ENCODE measurements at places on chromosomes 6 and 20. TPM values are rescaled to one million over a fixed set of nuclear protein-coding genes. Genes with fewer than 3 reads are reported as not detected.

The TREML2 gene
- 12.1 TPM for total RNA-seq

GRCh38 chr6:63530991-63531390 lies 41.3 kb upstream of the LOC128125822 start:
- DNase-seq, result no peak

DNA sequence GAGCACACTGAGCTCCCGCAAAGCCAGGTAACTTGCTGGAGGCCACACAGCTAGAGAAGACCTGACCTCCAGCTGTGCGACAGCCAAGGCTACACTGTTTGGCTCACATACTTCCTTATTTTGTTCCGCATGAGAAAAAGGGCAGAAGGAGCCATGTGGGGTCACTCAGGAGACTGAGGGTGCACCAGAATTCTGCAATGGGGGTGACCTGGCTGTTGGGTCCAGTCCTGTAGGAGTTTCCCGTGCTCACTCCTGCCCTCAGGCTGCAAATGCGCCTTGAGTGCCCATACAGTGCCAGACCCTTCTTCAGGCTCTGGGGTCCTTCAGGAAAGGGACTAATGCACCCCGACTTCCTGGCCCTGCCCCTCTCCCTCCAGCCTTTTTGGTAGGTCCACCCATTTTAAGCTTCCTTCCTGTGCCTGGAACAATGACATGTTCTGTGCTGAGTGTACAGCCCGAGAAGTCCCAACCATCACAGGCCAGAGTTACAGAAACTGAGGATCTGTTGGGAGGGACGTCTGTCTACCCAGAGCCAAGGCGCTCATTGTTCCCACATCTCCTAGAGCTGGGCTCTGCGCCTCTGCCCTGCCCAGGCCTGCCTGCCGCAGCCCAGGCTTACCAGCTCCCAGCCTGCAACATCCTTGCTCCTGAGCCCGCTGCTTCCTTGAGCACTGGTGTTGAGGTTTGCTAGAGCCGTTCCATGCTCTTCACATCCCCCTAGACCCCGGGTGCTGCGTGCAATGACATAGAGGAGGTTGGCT lies 33.5 kb upstream of the CD93 start:
- DNase-seq, result peak; percentile 43

DNA sequence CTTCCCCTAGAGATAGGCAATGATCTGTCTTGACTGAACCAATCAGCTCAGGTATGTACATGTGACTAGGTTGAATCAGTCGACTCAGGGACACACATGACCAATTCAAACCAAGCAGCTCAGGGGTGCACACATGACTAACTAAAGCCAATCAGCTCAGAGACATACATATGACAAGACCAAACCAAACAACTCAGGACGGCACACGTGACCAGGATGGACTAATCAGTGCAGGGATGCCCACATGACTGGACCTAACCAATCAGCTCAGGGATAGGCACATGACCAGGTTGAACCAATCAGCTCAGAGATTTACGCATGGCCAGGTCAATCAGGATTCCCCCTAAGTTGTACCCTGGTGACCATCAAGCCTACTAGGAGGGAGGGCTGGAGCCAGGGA lies 310.3 kb downstream of the CDH26 start:
- DNase-seq, result no peak

The KHDRBS2 gene
- 4.9 TPM for total RNA-seq

DNA sequence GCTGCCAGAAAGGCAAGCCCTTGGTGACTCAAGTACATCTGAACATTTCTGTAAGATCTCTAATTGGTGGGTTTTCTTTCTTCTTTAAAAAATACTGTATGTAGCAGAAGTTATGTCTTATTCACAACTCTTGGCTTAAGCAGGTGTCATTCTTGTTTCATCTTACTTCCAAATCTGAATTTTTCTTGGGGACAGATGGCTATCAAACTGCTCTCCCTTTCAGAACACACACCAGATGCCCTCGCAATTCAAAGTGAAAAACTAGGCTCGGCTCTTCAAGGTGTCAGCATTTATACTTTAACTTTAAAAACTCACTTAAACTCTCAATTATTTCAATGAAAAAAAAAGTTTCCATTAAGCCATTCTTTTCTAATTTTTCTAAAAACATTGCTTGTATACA lies 49.7 kb downstream of the PAK5 start:
- no peak for DNase-seq

- no peak for DNase-seq
Observed at GRCh38 chr20:49283176-49283702, 5.4 kb upstream of the ZNFX1 start.

DNA sequence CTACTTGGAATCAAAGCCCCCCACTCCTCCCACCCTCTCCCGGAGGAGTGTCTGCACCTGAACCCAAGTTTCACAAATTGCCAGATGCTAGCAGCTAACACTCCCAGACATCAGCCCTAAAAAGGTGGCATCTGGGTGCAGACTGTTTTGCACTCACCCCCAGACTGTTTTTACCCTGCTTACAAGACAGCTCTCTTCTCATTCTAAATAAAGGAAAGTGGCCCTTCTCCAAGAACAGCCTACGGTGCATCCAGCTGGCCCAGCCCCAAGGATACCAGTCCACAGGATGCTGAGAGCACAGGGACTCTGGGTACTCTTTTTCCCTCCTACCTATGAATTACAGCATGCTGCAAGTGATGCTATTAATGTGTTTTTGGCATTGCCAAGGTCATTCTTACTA lies 842.0 kb upstream of the FLRT3 start:
- no peak for DNase-seq

- no peak for DNase-seq
Observed at GRCh38 chr20:2260250-2260649, 35.6 kb upstream of the TGM3 start.

- no peak for DNase-seq
Observed at GRCh38 chr6:126811321-126811720, 307.1 kb upstream of the RSPO3 start.

The ERVFRD-1 gene
- not detected for total RNA-seq

- DNase-seq, result peak; percentile 94
Observed at GRCh38 chr6:27867051-27867944, 44.9 kb downstream of the OR2B2 start.

The ANKRD66 gene
- not detected for total RNA-seq

DNA sequence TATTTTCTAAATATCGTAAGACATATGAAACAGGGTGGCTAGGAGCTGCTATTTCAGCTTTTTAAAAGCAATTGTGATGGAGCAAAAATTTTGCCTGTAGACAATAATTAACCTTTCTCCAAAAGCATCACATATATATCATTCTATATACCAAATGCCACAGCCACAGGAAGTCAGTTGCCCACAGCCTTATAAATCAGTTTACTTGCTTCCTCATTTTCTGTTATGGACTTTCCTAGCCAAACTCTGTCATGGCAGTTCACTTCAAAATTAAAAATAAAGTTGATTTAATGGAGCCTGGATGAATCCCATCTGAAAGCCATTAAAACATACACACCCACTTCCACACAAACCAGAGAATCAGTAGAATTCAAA lies 93.4 kb upstream of the NHSL1 start:
- no peak for DNase-seq

The HLA-DRB5 gene
- total RNA-seq, result 392 TPM

GRCh38 chr20:3188823-3189413 lies 15.6 kb downstream of the DDRGK1 start:
- DNase-seq, result peak; percentile 19

DNA sequence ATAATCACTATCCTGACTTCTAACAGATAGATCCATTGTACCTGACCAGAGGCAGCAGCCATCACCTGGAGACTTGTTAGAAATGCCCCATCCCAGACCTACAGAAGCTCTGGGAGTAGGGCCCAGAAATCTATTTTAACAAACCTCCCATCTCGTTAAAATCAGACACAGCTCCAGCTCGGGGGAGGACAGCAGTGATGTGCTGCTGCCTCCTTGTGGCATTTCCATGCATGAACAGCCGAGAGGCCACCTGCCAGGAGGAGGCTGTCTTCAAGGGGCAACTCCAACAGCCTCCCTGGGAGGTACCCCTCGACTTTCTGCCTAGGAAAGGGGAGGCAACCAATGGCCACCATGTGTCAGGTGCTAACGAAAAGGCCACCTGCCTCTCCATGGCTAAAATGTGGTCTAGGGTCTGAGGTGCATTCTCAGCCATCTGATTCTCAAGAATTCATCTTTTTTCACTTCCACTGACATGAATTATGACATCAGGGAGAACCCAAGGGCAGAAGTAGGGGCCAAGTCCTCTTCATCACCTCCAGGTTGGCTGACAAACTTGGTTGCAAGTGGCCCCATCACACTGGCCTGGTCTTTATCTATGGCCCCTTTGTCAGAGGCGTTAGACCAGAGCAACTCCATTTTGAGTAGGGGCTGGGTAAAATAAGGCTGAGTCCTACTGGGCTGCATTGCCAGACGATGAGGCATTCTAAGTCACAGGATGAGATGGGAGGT lies 12.2 kb upstream of the KCNK15 start:
- DNase-seq, result no peak

The LTB gene
- total RNA-seq, result 83.0 TPM

GRCh38 chr6:31702405-31702818 lies 712 bp downstream of the ABHD16A start:
- DNase-seq, result no peak

- no peak for DNase-seq
Observed at GRCh38 chr6:37802810-37803209, 16.7 kb upstream of the ZFAND3 start.

GRCh38 chr20:51132279-51132678 lies 109.4 kb upstream of the KCNG1 start:
- no peak for DNase-seq

GRCh38 chr20:31823360-31824124 lies 4.4 kb downstream of the MYLK2 start:
- DNase-seq, result no peak

The SLC17A1 gene
- not detected for total RNA-seq

DNA sequence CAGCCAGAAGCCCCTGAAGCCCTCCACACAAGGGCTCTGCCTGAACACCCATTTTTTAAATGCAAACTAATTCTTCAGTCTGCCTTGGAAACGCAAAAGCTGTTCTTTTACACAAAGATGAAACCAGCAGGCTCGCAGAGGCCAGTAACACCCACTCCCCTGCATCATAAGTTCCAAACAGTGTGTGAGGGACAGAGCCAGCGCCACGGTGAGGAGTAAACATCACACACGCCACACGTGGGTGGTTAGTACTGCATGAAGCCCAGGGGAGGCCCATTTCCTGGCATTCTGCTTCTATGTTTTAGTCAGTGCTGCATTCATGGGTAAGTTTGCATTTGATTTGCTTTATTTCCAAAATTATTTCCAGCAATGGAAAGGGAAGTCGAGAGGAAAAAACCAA lies 217.7 kb upstream of the RIN2 start:
- DNase-seq, result no peak

DNA sequence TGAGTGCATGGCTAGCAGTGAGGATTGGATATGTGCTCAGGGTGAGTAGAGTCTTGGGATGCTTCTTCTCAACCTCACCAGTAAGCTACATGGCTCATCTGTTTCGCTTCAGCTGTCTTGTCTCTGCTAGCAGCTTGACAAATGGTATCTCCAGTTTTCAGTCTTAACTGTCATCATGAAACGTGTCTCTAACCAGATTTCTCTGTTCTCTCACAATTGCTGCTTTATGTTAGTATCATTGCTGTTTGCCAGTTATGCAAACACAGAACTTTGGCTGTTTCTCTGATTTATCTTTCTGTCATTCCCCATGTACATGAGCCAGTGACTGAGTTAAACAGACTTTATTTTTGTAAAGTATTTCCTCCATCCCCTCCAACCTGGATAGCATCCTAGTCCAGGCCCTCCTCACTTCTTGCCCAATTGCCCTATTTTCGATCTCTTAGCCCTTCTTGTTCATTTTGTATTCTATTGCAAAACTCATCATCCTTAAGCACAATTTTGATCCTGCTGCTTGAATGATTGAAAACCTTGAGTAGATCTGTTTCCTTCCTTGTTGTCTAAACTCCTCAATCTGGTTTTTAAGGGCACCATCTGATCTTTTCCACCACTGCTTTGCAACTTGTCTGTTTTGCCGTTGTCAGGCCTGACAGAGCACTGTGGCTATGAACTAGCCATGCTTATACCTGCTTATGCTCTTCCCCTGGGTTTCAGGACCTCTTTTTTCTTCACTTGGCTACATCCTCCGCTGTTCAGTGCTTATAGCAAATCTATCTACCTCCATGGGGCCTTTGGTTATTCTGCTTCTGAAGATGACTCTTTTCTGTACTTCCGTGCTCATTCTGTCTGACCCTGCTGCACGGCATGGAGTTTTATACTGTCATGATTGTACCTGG lies 37.7 kb upstream of the ADIG start:
- DNase-seq, result no peak

DNA sequence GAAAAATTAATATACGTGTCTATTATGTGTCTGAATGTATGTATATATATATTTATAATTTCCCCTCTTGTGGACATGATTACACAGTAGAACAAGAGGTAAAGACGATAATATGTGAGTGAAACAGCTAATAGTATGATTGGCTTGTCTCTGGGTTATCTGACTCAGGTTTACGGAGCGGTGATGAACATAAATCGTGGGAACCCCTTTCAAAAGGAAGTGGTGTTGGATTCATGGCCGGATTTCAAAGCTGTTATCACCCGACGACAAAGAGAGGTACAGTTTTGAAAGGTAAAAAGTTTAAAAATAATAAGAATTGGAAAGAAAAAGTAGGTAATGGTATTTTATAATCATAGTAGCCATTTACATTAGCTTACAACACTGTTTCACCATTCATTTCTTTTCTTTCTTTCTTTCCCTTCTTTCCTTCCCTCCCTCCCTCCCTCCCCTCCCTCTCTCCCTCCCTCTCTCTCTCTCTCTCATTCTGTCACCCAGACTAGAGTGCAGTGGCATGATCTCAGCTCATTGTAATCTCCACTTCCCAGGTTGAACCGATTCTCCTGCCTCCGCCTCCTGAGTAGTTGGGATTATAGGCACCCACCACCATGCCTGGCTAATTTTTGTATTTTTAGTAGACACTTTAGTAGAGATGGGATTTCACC lies 15.9 kb downstream of the GLYATL3 start:
- no peak for DNase-seq

The GCLC gene
- 39.7 TPM for total RNA-seq

DNA sequence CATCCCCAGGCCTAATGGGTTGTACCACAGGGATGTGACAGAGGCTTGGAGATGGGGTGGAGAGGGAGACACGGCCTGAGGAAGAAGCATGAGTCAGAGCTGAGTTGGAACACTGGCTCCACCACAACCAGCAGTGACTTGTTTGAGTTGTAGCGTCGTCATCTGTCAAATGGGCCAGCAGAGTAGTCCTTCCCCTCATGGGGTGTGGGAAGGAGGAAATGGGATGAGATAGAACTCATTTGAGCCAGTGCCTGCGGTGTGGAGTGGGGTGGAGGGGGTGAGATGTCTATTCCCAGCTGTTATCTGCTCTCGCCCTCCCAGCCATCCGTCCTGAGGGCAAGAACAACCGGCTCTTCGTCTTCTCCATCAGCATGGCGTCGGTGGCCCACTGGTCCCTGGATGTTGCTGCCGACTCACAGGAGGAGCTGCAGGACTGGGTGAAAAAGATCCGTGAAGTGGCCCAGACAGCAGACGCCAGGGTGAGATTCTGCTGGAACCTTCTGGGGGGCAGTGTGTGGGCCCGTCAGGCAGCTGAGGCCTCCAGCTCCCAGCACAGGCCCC lies 32.5 kb downstream of the PLCG1 start:
- peak; percentile 41 for DNase-seq
